ENCODE measurements at places on chromosomes 2 and 18.

- DNase-seq, result no peak
Measured at GRCh38 chr2:7373156-7373555, 455.9 kb downstream of the RNF144A start.

DNA sequence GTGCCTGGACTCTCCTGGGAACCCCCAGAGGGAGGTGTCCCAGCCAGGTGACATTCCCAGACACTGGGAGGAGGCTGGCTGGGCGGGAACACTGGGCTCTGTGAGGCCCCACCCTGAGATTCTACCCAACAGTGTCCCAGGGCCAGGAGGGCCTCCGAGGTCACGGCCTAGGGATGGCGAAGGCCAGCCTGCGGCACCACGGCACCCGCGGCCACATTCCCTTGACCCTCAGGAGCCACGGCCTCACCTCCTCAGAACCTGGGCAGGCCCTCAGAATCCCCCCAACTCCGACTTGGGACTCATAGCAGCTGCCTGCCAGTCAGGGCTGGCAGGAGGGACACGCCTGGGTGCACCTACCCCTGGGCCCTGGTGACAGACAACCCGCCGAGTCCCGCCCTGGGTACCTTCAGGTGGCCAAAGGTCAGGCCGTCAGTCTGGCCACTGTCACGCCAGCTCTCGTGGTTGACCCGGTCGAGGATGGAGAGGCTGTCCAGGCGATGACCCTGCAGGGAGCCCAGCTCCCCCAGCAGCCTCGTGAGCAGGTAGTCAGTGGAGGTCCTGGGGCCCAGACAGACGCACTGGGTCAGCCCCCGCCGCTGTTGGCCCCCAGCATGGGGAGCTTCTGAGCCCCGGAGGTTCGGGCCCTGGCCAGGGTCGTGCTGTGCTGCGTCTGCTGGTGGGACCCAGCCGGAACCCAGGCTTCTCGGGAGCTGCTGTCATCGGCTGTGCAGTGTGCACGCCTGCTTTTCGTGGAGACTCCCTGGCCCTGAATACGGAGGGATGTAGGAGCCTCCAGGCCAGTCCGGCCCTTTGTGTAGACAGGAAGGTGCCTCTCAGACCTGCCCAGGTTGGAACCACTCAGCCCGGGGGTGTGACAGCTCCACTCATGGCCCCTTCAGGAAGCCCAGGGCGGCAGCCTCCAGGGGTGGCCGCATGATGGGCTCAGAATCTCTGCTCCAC is 6.1 kb downstream of the MAB21L4 start:
- DNase-seq, result no peak

- no peak for DNase-seq
Measured at GRCh38 chr2:191180713-191181112, 29.9 kb upstream of the STAT4 start.

- no peak for DNase-seq
Measured at GRCh38 chr2:176852667-176853066, 359.9 kb upstream of the HNRNPA3 start.

DNA sequence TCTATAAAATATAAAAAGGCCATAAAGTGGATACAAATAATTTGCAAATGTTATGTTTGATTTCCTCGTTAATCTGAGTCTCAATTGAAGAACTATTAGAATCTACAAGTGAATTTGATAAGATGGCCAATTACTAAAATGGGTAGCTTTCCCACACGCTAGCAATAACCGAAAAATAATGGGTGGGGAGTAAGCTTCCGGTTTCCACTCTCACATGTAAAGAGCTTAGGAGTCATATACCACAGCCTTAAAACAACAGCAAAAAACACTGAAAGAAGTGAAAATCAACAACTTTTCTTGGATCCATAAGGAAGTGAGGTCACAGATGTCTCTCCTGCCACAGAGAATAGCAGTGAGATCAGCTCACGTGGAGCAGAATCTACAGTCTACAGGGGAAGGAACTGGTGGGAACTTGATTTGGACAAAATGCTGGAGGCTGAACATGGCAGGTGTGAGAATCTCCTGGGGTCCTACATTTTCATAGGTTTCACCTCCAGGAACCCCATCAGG is 18.6 kb downstream of the THAP4 start:
- DNase-seq, result no peak

GRCh38 chr2:36245651-36246050 is 109.9 kb upstream of the CRIM1 start:
- DNase-seq, result no peak

DNA sequence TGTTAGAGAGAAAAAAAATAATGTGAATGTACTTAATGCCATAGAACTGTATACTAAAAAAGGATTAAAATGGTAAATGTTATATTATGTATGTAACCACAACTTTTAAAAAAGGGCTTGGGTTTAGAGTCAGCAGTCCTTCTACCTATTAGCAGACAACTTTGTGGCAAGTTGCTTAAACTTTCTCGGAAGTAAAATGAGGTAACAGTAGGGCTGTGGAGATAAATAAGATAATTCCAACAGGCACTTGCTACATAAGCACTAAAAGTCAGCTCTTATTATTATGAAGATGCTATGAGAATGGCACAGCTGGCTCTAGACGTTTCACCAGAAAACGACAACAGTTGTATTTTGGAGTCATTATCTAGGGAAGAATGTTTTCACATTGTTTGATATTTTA is 31.3 kb downstream of the AAK1 start:
- DNase-seq, result no peak

GRCh38 chr2:65625982-65626381 is 193.6 kb upstream of the SPRED2 start:
- DNase-seq, result no peak

DNA sequence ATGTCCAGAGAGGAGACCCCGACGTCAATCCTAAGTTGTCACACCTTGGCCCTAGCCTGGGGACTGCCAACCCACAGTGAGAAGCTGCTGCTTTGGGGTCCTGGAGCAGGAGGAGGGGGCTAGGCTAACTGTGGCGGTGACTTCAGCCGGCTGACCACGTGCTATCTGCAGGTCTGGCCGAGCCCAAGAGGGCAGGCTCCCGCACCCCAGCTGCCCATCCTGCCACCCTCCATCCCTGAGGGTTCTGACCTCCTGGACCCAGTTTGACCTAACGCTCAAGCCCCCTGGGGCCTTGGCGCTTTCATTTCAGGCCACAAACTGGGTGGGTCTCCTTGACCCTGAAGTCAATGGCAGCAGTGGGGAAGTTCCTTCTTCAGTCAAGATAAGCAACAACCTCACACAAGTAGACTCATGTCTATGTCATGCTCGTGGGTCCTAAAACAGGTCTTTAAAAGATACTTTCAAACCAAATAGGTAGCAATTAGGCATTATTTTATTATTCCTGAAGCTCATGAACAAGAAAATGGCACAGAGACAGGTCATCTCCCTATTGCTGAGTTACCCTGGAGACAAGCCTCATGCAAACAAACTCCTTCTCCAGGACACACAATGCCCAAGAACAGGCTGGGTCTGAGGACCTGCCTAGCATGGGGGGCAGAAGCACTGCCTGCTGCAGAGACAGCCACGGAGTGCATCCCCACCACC is 2.3 kb downstream of the HES6 start:
- DNase-seq, result no peak
